ENCODE measurements at places on chromosomes 11 and 22.

- DNase-seq: no peak
Measured at GRCh38 chr11:114194702-114195101, 101.5 kb upstream of the NNMT start.

DNA sequence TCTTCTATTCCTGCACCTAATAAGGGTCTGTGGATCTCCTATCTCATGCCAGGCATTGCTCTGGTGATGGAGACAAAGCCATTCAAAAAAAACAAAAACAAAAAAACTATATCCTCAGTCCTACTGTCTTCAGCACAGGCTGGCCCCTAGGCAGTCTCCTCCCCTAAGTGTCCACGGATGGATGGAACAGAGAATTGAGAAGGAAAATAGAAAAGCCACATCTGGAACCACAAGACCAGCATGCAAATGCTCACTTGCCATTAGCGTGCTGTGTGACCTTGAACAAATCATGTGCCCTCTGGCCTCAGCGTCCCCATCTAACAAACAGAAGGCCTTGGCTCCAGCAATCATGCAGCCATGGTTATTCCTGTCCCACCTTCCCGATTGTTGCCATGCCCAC, 32.7 kb upstream of the CD82 start:
- no peak for DNase-seq

- peak; percentile 81 for DNase-seq
Measured at GRCh38 chr11:62905927-62906531, 15.1 kb downstream of the CHRM1 start.

DNA sequence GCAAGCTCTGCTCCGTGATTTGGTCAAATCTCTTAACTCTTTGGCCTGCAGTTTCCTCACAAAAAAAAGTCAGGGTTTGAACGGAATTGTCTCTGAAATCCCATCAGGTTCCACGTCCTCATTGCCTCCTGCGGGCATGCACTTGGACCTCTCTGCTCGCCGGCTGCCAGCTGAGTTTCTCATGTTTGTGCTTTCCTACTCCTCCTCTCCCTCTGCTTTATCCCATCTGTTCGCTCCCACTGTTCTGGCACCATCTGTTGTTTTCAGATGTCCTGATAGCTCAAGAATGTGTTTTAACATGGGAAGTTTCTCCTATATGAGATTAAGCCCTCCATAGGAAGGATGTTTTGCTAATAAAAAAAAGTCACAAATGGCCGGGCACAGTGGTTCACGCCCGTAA, 49.4 kb upstream of the ARHGAP42 start:
- no peak for DNase-seq

DNA sequence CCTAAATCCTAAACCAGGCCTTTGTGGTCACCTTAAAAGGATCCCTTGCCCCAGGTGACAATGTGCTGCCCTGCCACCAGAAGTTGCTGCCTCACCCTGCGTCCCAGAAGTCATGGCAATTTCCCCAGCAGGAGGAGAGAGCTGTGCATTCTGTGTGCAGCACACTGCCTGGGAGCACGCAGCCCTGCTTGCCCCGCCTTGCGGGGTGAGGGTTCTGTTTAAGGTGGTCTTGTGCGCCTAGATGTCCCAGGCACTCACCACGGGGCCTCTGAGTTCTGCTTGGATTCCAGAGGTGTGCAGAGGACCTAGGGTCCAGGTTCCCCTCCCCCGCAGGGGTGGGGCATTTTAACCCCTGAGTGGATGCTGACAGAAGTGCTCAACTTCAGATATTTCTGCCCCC, 95.0 kb downstream of the GRAMD1B start:
- DNase-seq: no peak

Data from epithelial cell of esophagus (primary cell).